Neural progenitor cell (in vitro differentiated cells): ENCODE measurements at places on chromosomes 6 and 20. TPM values are rescaled to one million over a fixed set of nuclear protein-coding genes. Genes with fewer than 3 reads are reported as not detected.

THBD gene
- total RNA-seq, result 0.06 and 0.15 TPM in 2 replicates

PDE7B gene
- total RNA-seq, result 0.04 and 0.12 TPM in 2 replicates

DNA sequence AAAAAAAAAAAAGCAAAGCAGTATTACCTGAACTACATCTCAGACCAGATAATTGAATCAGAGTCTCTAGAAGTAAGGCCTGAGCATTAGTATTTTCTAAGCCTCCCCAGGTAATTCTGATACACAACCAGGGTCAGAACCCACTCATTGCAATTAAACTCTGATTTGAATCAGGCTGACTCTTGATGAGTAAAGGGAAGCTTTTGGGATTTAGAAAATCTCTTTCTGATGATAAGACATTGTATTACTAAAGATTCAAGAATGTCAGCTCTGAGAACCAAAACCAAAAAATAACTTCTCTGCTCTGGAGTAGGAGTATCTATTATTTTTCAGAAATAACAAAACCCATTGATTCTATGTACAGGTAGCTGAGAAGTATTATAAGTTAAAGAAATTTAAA is 100.1 kb upstream of the COL21A1 start:
- no peak for DNase-seq

DNA sequence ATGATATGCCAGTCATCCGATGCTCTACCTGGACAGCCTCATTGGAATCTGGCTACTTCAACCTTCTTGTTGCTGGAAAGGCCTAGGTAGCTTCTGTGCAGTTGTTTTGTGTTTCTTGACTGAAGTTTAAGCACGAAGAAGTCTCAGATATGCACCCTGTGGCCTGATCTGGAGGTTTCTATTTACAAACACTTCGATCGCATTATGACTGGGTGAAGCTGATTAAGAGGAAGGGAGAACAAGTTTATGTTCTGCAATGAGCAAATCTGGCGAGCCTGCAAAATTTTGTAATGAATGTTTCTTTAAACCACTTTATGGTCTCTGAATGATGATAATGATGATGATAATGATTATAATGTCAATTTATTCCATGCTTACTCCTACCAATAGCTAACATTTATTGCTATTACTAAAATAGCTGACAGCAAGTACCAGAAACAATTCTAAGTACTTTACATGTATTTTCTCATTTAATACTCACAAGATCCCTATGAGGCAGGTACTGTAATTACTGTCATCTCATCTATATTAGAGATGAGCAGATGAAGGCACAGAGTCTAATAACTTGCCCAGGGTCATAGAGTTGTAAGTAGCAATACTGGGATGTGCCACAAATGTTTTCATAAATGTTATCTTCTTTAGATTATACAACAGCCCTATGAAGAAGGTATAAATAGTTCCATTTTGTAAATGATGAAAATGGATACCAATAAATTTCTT is 126.1 kb upstream of the UST start:
- DNase-seq, result no peak

GRCh38 chr6:71967436-71967835 is 81.1 kb downstream of the RIMS1 start:
- DNase-seq, result no peak

- no peak for DNase-seq
Measured at GRCh38 chr6:147441751-147442150, 66.7 kb upstream of the SAMD5 start.
